Kidney (tissue), 22 donors: ENCODE measurements at places on chromosomes 4 and X. TPM values are rescaled to one million over a fixed set of nuclear protein-coding genes. Genes with fewer than 3 reads are reported as not detected.

GRCh38 chrX:153984351-153985178, 12.0 kb downstream of the TMEM187 start:
- DNase-seq, result no peak

- no peak for DNase-seq
Observed at GRCh38 chr4:139078926-139079325, 63.3 kb downstream of the NOCT start.

DNA sequence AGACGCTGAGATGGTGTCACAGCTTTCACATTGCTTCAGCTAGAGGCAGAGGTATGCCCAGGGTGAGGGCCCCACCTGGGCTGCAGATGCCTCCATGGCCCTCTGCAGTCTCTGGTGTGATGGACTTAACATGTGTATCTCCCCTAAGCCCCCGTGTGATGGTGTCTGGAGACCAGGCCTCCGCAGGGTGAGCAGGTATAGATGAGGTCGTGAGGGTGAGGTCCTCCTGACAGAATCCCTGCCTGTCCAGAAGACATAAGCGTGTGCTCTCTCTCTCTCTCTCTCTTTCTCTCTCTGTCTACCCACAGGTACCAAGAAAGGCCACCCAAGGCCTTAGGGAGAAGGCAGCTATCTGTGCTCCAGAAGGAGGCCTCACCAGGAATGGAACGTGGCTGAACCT, 50.9 kb downstream of the CPZ start:
- no peak for DNase-seq

GRCh38 chrX:52078131-52078530, 9.1 kb upstream of the MAGED4B start:
- DNase-seq, result no peak

ADAMTS3 gene
- polyA plus RNA-seq, result 0.56 TPM

GABRE gene
- polyA plus RNA-seq, result 3.3 TPM
